ENCODE measurements at places on chromosomes 6 and 20. TPM values are rescaled to one million over a fixed set of nuclear protein-coding genes. Genes with fewer than 3 reads are reported as not detected.

Gene DLK2
- 0.36 TPM for total RNA-seq

Gene MTFR2
- 6.1 TPM for total RNA-seq

Gene NKX2-2
- total RNA-seq = not detected

Gene MYLK2
- not detected for total RNA-seq

Gene WFDC10B
- not detected for total RNA-seq

Gene TTK
- 35.9 TPM for total RNA-seq

Gene ABT1
- 10.0 TPM for total RNA-seq

Gene SCUBE3
- total RNA-seq = 1.8 TPM

Gene MUC21
- not detected for total RNA-seq

Gene TNFAIP3
- 7.0 TPM for total RNA-seq
